ENCODE measurements at places on chromosomes 4 and X.
A peak's percentile ranks its signal among the peaks of the same experiment; 100 is the strongest.

DNA sequence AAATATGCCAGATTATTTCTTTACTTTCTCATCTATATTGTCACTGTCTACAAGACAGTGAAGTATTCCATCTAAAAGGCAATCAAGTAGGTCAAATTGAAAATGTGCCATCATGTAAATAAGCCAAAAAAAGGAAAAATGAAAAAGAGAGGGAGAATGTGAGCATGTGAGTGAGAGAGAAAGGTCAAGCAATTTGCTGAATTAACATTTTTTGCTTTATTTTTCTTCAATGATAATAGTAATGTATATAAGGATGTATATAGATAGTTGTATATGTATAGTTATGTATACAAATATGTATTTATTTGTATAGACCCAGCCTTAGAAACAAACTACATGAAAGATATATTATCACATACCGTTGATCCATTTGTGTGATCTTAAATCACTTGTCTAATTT, 11.5 kb downstream of the CXCL8 start:
- DNase-seq: no peak

DNA sequence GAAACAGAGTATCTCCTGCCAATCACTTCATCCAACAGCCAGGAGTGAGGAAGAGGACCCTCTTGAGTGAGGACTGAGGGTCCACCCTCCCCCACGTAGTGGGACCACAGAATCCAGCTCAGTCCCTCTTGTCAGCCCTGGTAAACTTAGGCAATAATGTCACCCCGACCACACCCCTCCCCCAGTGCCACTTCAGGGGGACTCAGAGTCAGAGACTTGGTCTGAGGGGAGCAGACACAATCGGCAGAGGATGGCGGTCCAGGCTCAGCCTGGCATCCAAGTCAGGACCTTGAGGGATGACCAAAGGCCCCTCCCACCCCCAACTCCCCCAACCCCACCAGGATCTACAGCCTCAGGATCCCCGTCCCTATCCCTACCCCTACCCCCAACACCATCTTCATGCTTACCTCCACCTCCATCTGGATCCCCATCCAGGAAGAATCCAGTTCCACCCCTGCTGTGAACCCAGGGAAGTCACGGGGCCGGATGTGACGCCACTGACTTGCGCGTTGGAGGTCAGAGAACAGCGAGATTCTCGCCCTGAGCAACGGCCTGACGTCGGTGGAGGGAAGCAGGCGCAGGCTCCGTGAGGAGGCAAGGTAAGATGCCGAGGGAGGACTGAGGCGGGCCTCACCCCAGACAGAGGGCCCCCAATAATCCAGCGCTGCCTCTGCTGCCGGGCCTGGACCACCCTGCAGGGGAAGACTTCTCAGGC, at the start of the genes CSAG1 and MAGEA12:
CSAG1 (minus strand) TSS at position 461 of the 715 bp plus-strand sequence. CDS start 1,261 bp downstream, outside the sequence.
MAGEA12 (plus strand) TSS at position 497 of the 715 bp plus-strand sequence. CDS start 2,405 bp downstream, outside the sequence.
- peak; percentile 89 for DNase-seq

DNA sequence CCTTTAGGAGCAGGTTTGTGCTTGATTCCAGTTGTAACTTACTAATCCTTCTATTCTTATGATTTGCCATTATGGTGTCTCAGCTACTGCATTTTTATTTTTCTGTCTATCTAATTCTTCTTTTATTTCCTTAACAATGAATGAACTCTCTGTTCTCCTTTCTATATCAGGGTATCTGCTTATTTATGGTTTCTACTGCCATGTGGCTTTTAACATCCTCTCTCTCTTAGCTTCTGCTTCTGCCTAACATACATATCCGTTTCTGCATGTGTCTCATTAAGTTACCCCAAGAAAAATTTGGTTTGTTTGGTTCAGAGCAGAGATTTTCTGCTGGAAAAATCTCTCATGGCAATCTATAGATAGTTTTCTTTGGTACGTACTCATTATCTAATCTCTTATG, 614.4 kb downstream of the RPA4 start:
- DNase-seq: no peak

DNA sequence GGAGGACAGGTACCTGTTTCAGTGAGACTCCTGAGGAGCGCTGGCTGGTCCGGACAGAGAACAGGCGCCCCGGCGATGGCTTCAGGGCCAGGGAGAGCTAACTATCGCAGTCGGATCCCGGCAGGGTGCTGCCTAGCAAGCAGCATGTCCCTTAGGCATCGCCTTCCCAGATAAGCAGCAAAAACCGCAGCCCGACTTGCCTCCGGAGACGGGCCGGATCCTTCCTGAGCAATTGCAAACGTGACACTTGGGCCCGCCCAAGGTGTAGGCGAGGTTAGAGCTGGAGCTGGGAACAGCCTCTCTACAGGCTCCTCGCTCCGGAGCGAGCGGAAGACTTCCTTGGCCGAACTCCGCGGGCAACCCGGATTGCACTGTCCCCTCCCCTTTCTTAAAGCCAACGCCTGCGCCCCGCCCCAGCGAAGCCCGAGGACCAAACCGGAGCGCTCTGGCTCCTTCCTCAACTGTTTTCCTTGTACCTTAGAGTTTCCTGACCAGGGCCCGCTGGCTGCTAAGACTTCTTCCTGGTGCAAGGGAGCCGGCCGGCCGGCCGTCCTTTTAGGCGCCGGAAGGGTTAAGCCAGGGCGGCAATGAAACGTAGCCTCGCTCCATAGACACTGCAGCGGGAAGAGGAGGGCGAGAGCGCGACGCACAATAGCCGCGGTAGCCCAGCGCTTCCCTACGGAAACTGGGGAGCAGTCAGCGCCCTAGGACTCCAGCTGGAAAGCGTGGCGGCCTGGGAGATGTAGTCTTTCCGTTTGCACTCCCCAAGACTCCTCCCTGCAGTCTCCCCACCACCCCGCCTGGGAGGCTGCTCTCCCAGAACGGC, at the start of gene OPHN1:
OPHN1 (minus strand) TSS at position 341 of the 826 bp plus-strand sequence. CDS start 475 bp downstream, outside the sequence.
- DNase-seq: no peak

- no peak for DNase-seq
Observed at GRCh38 chr4:183335369-183335940, 13.2 kb upstream of the CLDN24 start.

Measured in NCI-H2081 (cell line).